ENCODE measurements at places on chromosomes 3 and 15.

GRCh38 chr3:4986782-4987537 lies 7.7 kb downstream of the BHLHE40 start:
- DNase-seq = peak; percentile 73

DNA sequence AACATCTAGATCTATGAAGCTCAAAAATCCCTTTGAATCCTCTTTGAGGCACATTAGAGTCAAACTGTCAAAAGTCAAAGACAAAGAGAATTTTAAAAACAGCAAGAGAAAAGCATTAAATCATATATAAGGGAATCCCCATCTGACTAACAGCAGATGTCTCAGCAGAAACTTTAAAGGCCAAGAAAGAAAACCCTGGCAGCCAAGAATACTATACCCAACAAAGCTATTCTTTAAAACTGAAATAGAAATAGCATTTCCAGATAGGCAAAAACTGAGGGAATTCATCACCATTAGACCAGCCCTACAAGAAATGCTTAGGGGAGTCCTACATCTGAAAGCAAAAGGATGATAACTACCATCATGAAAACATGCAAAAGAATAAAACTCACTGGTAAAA lies 211.2 kb upstream of the PDZRN3 start:
- DNase-seq = no peak

DNA sequence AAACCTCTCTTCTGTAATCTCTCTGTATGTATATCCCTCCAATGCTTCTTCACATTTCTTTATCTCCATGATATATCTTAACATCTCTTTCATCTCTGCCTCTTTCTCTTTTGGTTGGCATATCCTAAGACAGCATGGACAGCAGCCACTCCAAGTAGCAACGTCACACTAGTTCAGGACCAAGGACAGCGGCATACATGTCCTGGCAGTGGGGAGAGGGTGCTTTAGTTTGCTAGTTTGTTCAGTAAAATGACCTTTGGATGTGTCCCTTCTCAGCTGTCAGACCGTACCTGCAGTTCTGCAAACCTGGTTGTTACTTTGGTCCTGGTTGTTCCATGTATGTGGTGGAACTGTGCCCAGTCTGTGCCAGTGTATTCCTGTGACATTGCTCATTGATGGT lies 225.6 kb upstream of the ROPN1 start:
- no peak for DNase-seq

GRCh38 chr15:83869341-83869740 lies 215.4 kb downstream of the ADAMTSL3 start:
- DNase-seq = no peak

DNA sequence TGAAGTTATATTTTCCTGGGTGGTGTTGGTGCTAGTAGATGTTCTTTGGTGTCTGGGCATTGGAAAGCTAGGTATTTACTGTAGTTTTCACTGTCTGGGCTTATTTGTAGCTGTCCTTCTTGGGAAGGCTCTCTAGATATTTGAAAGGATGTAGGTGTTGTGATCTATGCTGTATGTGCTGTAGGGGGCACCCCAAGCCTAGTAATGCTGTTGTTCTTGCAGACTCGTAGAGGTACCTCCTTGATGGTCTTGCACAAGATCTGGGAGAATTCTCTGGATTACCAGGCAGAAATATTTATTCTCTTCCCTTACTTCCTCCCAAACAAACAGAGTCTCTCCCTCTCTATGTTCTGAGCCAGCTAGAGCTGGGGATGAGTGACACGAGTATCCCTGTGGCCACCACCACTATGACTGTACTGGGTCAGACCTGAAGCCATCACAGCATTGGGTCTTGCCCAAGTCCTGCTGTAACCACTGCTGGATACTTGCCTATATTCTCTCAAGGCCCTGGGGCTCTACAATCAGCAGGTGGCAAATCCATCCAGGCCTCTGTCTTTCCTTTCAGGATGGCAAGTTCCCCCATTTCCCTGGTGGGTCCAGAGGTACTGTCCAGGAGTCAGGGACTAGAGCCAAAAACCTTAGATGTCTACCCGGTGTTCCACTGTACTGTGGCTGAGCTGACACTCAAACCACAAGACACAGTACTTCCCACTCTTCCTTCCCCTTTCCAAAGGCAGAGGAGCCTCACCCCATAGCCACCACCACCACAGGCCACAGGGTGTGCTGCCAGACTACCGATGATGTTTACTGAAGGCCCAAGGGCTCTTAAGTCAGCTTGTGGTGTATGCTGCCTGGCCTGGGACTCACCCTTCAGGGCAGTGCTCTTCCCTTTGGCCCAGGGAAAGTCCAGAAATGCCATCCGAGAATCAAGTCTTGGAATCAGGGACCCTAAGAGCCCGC lies 195.2 kb upstream of the DPPA4 start:
- DNase-seq = peak; percentile 4

DNA sequence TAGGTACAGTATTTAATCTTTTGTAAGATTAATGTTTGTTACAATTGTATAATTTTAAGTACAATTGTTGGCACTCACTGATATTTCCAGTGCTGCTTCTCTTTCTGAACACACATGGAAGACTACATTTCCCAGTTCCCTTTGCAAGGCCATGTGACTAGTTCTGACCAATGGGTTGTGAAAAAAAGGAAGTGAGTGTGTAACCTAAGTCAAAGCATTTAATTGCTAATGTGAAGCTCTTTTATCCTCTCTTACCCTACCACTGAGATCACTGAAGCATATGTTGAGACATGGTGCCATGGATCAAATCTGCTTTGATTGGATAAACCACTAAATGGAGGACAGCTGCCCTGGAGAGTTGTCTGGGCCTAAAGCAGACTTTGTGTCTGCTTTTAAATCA lies 83.9 kb upstream of the PLXND1 start:
- no peak for DNase-seq

DNA sequence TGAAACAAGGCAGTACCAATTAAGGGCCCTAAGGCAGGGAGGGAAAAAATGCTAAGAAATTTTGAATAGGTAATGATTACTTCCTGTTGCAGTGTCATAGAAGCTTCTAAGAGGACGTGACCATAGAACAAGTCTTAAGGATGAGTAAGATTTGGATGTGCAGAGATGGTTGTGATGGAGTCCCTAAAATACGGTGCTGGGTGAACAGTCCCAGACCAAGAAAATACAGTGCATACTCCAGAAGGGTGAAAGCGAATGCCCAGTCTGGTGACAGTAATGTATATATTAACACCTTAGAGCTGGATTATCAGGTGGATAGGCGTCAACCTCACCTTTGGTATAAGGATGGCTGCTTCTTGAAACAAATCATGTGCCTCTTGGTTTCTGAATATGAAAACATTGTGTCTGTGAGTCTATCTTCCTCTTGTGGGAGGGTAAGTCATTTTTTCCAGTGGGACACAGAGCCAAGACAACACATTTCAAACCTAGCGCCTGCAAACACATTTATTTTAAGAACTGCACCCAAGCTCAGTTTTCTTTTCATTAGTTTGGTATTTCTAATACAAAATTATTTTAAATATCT lies 101.2 kb upstream of the TP63 start:
- DNase-seq = no peak

Measured in stimulated activated CD8-positive, alpha-beta memory T cell treated with anti-CD3 and anti-CD28 coated beads, Interleukin-2, amount 100 ng/mL, for 48 hours (primary cell).